ENCODE measurements at places on chromosomes 1 and 21.

- DNase-seq = no peak
These were observed 140.9 kb downstream of the ACTL8 start for GRCh38 chr1:17895986-17896385.

DNA sequence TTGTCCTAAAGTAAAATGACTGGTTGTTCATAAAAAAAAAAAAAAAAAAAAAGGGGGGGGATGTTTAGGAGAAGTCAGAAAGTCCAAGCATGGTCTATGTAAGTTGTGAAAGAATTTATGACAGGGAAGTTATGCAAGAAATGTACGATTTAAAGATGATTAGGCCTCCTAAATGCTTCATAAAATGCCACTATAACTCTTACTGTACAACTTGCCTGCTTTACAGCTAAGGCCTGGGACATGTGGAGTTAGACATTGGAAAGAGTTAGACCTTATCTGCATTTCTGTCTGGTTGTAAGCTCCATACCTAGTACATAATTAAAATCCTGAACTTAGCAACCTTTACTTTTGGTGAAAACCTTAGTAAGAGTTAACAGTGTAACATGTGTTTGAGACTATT, 150.0 kb downstream of the TPR start:
- no peak for DNase-seq

- no peak for DNase-seq
These were observed 39.4 kb downstream of the NRDC start for GRCh38 chr1:51839094-51839493.

DNA sequence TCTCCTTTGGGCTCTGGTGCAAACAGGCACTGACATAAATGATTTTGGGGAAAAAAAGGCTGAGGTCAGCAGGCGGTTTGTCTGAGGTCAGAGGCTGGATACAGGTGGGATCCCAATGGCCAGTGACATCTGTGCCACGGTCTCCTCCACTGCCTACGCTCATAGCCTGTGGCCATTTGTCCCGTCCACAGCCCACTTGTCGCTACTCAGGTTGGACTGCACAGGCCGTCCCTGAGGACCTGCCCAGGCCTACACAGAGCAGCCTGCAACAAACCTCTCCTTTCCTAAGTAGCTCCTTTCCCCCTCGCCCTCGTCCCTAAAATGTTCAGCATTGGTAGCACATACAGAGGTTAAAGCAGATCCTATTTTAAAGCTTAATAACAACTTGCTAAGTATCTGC, 150.7 kb downstream of the ZBTB18 start:
- DNase-seq = no peak

- no peak for DNase-seq
These were observed 74.3 kb downstream of the CEP350 start for GRCh38 chr1:180028864-180029263.

Data from NT2/D1 (cell line).